ENCODE measurements at places on chromosomes 11 and 22. TPM values are rescaled to one million over a fixed set of nuclear protein-coding genes. Genes with fewer than 3 reads are reported as not detected.

MMP12 gene
- polyA plus RNA-seq = 0.19 TPM

LIPT2 gene
- 1.5 TPM for polyA plus RNA-seq

CD248 gene
- polyA plus RNA-seq = 629 TPM

OR56B1 gene
- polyA plus RNA-seq = not detected

KCNQ1 gene
- not detected for polyA plus RNA-seq

All from GM23248 (cell line).